ENCODE measurements at places on chromosomes 2 and 18.

DNA sequence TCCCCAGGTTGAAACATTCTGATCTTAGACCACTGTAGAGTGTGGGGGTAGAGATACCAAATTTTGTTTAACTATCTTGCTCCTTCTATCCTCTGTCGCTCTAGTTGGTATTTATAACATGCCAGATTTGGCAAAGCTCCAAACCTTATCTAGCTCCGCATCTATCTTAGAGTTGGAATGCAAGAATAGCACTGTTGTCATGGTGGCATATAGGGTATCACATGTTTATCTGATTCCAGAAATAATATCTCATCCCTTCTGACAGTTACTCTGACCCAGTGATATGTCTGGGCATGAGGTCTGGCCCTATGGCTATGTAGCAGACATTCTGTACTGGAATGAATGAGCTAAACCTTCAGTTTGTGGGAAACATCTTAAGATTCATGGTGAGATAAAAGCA lies 51.7 kb downstream of the CABYR start:
- DNase-seq: no peak

GRCh38 chr2:28155627-28156026 lies 237.0 kb upstream of the FOSL2 start:
- peak; percentile 33 for DNase-seq

DNA sequence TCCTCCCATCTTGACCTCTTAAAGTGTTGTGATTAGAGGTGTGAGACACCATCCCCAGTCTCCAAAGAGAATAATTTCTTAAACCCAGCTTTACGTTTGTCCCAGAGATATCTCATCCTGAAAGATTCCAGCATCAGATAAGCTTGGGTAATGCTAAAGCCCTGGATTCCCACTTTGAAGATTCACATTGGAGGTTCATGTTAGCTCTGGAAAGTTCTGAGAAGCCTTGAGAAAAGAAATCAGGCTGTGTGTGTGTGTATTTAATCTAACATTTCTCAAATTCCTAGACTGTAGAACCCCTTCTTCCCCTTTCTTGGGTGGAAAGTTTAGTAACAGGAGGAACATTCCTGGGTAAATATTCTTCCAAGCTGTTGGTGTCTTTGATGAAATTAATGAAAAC lies 18.0 kb downstream of the ZNF532 start:
- no peak for DNase-seq

DNA sequence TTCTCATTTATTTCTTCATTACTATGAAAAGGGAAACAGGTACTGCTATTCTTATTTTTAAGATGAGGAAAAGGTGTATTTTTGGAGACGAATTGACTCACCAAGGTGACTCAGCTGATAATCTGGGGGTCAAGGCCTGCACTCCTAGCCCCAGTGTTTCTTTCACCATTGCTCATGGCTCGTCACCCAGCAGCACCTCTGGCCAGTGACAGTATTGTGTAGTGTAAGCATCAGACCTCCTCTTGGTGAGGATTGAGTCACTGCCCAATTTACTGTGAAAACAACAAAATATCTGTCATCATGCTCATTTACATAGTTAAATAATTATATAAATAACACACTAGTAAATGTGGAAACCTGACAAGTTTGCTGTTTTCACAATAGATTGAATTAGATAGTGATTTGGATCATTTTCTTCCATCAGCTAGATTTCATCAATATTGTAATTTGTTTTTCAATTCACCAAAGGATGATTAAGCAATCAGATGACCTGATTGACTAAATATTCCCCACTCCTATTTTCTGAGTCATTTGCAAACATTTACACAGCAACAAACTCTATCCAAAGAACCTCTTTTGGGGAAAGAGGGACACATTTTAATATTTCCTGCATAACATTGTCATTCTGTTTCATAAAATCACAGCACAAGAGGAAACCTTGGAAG lies 492.8 kb upstream of the RAB12 start:
- no peak for DNase-seq

- no peak for DNase-seq
These were observed 179.7 kb upstream of the ACVR2A start for GRCh38 chr2:147665105-147665504.

- peak; percentile 32 for DNase-seq
These were observed 191.2 kb upstream of the NABP1 start for GRCh38 chr2:191486584-191487320.

GRCh38 chr2:7363906-7364305 lies 446.7 kb downstream of the RNF144A start:
- no peak for DNase-seq

- no peak for DNase-seq
These were observed 124.7 kb upstream of the LRRTM1 start for GRCh38 chr2:80429251-80429650.

DNA sequence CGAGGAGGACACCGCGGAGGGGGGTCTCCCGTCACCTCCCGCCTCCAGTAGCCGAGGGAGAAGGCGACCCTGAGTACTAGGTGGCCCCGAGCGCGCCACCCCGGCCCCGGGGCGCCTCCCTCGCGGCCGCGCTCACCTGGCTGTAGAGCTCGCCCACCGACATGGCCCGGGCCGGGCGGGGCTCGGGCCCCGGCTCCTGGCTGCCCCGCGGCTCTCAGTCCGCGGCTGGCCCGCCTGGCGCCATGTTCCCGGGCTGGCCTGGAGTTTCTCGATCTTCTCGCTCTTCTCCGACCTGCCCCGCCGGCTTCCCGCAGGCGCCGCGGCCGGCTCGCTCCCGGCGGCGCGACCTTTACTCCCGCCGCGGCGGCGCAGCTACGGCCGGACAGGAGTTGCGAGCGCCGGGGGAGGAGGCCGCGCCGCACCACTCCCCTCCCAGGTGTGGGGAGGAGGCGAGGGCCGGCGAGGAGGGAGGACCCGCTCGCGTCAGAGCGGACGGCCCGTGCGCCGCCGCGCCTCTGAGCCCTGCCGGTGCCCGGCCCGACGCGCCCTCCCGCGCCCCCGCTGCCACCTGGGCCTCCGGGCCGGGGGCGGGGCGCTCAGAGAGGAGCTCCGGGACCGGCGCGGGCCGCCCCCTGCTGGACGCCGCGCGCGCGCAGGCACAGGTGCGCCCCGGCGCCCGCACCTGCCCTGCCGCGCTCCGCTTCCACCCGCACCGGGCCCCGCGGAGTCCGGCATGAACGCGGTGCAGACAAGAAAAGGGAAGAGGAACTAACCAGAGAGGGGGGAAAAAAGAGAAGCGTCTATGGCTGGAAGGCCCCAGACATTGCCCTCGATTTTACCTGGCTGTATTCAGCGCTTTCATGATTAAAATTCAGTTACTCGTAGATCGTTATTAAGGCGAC lies at the start of gene MYO5B:
Gene MYO5B, minus strand, starts transcription at position 517 of the 902 bp plus-strand sequence. Its CDS starts 354 bp downstream, at position 163.
- DNase-seq: peak; percentile 81

DNA sequence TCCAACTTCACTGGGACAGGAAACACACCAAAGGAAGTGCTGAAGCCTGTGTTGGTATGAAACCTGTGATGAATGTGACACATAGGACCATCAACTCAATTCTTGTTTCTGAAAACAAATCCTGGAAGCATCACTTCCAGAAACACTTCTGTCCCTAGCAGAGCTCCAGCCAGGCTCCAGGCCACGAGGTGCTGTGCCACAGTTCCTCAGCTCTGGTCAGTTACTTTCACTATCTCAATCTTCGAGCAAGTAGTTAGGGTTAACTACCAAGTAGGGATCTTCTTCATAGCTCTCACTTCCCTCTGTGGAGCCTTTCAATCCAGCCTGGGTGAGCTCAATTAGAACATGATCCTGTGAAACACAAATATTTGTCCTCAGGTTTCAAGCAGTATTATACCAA lies 3.6 kb upstream of the LCT start:
- DNase-seq: no peak

DNA sequence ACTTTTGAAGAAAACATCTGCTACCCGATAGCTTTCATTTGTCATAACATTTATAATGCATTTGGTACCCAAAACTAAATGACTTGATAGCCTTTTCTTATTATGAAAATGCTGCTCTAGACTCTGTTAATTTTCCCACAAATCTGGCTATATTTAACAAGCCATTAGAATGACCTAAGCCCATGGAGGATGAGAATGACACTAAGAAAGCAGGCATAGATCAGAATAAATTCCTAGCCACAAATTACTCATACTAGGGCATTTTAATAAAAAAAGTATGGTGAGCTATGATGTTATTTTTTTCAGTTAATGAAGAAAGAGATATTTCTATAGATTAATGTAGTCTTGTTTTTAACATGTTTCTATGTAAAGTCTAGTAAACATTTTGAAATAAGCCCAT lies 1728.3 kb downstream of the SUCLG1 start:
- no peak for DNase-seq

DNA sequence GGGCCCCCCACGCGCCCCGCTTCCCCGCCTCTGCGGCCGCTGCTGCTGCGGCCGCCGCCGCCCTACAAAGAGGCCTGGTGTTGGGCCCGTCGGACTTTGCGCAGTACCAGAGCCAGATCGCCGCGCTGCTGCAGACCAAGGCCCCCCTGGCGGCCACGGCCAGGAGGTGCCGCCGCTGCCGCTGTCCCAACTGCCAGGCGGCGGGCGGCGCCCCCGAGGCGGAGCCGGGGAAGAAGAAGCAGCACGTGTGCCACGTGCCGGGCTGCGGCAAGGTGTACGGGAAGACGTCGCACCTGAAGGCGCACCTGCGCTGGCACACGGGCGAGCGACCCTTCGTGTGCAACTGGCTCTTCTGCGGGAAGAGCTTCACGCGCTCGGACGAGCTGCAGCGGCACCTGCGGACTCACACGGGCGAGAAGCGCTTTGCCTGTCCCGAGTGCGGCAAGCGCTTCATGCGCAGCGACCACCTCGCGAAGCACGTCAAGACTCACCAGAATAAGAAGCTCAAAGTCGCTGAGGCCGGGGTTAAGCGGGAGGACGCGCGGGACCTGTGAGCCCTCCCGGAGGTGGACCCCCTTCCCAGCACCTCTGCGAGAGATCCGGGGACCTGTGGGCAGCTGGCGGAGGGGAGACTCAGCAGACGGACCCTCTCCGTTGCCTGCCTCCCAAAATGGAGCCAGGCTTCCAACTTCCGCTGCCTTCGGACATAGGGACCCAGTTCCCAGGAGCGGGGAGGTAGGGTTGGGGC lies 1.9 kb downstream of the SP5 start:
- DNase-seq: peak; percentile 71

DNA sequence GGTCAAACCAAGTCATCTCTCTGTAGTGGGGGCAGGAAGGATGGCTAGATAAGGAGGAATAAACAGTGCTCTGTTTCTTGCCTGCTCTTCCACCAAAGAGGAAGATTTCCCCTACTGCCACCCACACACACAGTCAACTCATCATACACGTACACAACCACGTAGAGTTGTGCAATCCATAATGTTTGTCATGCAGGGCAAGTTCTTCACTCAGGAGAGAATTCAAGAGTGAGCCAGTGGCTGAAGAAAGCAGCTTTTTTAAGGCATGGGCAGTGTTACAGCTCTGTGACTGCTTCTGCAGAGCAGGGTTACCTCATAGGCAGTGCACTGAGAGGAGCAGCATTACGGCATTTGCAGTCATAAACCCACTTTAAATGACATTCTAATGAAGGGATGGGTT lies 283.0 kb downstream of the RND3 start:
- no peak for DNase-seq

DNA sequence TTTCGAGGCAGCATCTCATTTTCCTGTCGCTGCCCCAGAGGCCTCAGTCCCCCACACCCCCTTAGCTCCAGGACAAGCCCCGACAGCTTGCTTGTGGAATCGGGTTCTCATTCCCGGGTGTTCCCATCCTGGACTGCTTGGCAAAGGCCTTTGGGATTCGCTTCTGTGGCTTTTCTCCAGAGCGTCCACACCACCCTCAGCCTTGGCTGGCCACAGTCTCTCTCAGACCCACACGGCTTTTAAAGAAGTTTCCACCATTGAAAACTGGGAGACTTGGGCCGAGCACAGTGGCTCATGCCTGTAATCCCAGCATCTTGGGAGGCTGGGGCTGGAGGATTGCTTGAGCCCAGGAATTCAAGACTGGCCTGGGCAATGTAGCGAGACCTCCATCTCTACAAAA lies 2.7 kb downstream of the ESPNL start:
- no peak for DNase-seq

GRCh38 chr2:112141626-112142007 lies 3.4 kb downstream of the FBLN7 start:
- no peak for DNase-seq

DNA sequence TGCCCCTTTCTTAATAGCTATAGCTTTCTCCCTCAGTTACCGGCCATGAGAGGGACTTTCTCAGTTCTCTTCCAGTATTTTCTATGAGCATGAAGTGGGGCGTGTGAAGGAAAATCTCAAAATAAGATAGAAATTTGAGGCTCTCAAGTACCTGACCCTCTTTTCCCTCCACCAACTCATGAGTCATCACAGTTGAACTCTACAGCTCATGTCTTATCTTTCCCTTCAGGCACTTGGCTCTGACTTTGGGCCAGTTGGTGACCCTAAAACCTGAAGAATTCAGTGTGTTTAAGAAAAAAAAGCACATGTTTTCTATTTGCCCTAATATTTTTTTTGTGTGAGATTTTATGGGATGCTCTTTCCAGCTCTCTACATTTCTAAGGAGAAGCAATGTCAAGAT lies 896.7 kb upstream of the ZEB2 start:
- DNase-seq: no peak

GRCh38 chr2:55109219-55109891 lies 59.1 kb upstream of the RTN4 start:
- no peak for DNase-seq

DNA sequence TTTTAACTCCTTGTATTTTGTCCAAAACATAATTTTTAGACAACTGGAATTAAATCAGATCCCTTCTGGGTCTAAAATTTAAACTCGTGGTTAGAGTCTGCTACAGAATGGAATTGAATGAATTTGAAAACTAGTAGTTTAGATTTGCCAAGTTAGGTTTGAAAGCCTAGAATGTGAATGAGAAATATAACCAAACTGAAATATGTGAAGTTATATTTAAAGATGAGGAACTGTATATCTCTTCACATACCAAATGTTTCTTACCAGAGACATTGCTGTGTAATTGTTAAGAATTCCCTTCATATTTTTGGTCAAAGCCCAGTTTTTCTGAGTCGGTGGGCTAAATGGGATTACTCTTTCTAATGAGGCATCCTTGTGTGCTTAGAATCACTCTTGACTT lies 74.2 kb downstream of the LPIN1 start:
- no peak for DNase-seq

- no peak for DNase-seq
These were observed 105.9 kb downstream of the PXDN start for GRCh38 chr2:1638281-1638860.

- no peak for DNase-seq
These were observed 8.0 kb upstream of the DARS1 start for GRCh38 chr2:135993421-135993820.

- no peak for DNase-seq
These were observed 71.9 kb downstream of the RNF152 start for GRCh38 chr18:61820882-61821281.

- no peak for DNase-seq
These were observed 94.0 kb downstream of the GREB1L start for GRCh38 chr18:21335927-21336488.

- no peak for DNase-seq
These were observed 28.6 kb downstream of the TTC21B start for GRCh38 chr2:165924946-165925345.

- no peak for DNase-seq
These were observed 64.3 kb upstream of the HPCAL1 start for GRCh38 chr2:10238396-10238795.

DNA sequence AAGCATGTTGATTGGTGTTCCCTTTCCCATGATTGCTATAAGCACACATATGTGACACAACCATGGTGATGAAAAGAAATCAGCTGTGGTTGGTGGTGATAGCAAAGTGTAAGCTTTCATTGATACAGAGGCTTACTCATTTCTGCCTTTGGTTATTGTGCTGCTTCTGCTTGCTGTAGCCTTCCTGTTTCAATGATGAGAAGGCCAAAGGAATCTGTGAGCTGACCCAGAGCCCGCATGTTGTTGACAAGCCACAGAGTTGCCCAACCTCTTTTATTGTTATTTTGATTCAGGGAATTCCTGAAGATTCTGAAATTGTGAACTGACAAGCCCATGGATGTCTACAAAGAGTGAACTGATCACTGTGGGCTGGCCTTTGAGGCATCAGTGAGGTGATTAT lies 164.4 kb downstream of the TMEFF2 start:
- no peak for DNase-seq

Data from activated CD4-positive, alpha-beta T cell treated with anti-CD3 and anti-CD28 coated beads for 36 hours (primary cell).